NAMALWA (cell line): ENCODE measurements at places on chromosomes 4 and X.

GRCh38 chr4:33411182-33411581 is 2691.0 kb downstream of the PCDH7 start:
- no peak for DNase-seq

DNA sequence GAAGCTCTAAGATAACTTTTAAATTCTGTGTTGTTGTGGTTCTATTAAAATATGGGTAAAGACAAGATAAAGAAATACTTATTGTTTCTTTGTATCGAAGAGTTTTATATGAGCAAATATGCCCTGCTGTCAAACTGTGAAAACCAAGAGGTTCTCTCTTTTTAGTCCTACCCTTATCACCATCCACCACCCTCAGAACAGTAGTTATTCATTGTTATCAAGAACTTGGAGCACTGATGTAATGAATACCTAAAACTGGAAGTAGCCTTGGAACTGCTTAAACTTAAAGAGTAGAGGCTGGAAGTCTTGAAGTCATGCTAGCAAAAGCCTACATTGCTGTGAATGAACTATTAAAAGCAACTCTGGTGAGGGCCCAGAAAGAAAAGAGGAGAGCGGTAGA is 9.2 kb downstream of the PIR start:
- DNase-seq: no peak

DNA sequence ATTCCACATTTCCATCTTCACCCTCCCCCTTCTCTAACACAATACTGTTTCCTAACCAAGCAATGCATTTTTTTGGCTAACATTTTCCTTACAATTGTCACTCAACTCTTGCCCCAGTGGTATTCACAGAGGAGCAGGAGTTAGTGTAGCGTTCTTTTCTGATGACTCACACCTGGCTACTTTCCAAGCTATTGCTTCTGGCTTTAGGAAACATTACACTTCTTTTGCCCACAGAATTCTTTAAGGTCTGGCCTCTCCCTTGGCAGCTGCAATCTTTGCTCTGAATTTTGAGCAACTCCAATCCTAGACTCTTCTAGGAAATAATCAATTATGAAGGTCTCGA is 27.5 kb upstream of the PDGFC start:
- DNase-seq: no peak

DNA sequence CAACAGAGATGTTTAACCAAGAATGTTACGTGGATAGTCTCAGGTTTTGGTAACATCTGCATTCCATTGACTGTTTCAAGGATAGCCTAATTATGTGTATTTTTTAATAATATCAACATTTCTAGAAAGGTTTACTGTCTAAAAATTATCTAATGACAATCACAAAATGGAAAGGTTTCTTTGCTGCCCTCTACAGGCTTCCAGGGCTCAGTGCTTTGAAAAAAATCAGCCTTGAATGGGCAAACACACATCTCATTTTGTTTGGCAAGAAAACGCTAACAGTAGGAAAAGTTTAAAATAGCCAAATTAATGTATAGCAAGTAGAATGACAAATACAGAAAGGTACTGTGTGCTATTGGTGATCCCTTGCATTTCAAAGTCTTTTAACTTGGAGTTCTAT is 223.4 kb upstream of the PRPS2 start:
- peak; percentile 41 for DNase-seq

DNA sequence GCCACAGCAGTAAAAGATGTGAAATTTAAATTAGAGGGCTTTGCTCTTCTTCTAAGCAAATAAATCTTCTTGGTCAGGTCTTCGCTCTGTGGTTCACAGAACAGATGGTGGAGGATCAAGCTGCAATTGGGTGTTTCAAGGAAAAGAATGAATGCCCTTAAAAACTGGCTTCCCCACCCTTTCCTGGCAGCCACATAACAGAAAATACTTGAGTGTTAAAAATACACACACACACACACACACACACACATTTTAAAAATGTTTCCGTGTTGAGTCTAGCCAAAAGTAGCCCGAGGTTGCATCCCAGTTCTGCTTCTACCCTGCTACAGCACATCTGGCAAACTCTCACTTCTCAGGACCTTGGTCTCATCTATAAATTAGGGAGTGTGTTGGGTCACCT is 56.7 kb upstream of the FGFBP2 start:
- DNase-seq: no peak

DNA sequence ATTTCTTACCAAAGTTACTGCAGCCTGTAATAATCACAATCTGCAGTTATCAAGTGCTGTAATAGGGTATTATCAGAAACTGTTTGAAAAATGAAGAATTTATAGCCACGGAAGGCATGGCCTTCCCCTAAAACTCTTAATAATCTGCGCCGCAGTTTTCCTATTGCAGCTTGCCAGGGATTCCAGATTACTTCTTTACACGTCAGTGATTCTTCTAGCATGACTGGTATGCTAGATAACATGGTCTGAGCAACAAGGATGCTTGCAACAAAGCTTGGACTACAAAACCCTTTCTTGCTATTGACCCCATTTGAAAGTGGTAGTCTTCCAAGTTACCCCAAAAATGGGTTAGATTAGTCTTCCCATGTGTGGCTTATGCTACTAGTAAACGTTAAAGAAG is 47.2 kb upstream of the GK2 start:
- no peak for DNase-seq

DNA sequence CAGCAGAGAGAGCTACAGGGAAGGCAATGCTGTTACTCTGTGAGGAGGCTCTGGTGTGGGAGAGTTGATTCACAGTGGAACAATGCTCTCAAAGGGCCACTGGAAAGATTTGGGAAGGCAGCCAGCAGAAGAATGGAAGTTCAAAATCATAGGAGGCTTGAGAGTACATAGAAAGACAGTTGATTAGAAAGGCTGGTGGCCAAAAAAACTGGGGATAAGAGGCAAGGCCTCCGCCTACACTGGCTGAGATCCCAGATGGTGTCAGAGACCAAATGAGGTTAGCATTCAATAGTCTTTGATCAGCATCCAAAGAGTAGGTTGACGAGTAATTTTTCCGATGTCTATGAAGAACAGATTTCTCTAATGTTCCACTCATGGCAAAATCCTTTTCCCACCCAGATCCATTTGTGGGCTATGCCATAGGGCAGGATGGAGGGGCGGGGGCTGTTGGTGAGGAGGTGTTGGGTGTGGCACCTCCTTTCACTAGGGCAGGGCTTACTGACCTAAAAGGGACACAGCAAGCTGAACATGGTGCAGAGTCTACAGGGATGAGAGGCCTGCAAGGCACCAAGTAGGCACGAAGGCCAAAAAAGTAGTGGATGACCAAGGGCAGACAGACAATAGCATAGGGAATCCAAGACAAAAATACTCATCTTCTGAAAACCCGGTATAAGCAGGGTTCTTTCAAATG is 15.1 kb downstream of the TEC start:
- DNase-seq: no peak

DNA sequence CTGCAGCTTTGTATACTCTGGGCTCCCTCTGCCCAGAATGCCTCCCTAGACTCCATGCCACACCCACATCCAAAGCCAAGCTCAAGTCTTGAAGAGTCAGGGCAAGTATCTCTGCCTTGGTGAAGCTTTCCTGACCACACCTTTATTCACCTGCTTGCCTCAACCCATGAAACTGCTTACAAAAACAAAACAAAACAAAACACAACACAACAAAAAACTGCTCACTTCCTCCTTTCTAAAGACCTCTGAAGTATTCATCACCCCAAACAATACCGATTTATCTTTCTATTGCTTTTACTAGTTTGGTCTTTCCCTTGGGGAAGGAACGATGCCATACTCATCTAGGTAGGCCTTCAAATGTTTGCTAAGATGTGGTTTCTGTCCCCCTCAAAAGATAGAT is 45.0 kb downstream of the TMEM165 start:
- DNase-seq: no peak

DNA sequence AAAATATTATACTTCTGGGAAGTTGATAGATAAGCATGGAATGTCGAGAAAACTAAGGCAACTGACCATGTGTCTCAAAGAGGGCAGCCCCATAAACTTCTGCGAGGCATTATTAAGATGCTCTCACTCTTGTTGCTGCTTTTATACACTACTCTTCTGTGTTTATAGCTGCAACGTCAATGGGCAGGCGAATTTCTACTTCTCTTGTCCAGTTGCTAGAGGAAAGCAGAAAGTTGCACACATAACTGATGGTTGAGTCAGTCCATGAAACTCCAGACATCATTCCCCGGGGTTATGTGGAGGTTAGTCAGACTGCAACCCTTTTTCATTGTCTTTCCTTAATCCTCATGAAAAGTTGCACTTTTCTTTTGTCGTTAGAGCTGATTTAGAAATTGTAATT is 39.8 kb downstream of the VCX3B start:
- DNase-seq: no peak

- DNase-seq: no peak
Measured at GRCh38 chrX:49951524-49952193, 29.3 kb downstream of the CLCN5 start.

DNA sequence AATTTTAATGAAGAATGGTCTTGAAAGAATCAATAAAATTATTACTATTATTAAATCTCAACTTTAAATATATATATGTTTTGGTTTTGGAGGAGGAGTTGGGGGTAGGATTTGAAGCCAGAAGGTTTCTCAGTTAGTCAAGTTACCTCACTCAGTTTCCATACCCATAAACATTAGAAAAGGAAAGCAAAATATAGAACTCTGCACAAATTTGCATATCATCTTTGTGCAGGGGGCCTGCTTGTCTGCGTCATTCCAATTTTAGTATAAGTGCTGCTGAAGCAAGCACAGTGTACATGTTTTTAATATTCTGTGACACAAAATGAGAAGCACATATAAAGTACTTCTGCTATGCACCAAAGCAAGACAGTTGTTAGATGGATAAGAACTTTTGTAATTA is 47.5 kb upstream of the SCRG1 start:
- DNase-seq: peak; percentile 36

DNA sequence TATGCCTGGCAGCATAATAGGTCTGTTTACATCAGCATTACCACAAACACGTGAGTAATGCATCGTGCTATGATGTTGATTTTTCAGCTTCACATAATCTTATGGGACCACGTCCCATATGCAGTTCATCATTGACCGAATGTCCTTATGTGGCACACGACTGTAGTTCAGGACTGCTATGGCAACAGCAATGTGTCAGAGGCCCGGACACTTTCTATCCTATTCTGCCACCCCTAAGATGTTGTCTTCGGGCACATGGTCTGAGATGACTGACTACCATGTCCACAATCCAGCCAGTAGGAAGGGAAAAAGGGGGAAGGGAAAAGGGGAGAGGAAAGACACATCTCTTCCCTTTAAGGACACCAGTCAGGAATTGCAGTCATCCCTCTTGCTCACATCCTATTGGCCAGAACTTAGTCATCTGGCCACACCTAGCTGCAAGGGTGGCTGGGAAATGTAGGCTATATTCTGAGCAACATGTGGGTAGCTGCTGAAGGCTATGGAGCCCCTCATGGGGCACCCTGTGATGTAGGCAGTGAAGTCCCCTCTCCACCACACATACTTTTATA is 196.0 kb upstream of the RBPJ start:
- DNase-seq: peak; percentile 9

- DNase-seq: no peak
Measured at GRCh38 chrX:39502486-39502885, 595.3 kb downstream of the BCOR start.

DNA sequence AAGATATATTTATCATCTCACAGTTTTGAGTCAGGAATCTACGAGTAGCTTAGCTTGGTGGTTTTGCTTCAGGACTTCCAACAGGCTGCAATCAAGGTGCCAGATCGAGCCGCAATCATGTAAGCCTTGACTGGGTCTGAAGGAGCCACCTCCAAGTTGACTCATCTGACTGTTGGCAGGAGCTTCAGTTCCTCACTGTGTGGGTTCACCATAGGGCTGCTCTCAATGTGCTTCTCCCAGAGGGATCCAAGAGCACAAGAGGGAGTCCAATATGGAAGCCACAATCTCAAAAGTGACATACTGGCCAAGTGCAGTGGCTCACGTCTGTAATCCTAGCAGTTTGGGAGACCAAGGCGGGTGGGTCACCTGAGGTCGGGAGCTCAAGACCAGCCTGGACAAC is 26.5 kb downstream of the DCHS2 start:
- DNase-seq: no peak

- no peak for DNase-seq
Measured at GRCh38 chr4:12966726-12967125, 517.4 kb downstream of the RAB28 start.

- no peak for DNase-seq
Measured at GRCh38 chrX:52979993-52980392, 21.7 kb upstream of the FAM156A start.

DNA sequence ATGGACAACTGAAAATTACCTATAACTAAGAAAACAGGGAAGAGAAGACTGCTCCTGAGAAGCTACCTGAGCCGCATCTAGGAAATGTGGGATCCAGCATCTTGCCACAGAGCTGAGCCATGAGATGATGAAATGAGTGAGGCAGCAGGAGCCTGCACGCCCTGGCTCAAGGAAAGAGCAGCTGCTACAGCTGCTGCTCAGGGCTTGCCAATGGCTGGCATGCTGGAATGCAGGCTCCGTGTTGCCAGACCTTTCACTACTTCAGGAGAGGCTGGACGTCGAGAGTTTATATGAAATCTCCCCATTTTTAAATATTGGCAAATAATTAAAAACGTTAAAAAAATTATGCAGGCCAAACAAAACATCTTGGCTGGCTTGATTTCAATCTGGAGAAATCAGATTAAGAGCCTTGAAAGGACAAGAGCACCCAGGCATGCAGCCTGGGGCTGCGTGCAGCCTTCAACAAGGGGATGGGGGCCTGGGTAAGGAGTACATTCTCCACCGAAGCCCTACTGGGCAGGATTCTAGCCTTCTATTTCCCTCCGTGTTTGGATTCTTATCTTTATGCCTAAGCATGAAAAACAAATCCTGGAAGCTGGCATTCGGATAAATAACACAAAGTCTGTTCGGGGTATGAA is 227.6 kb downstream of the NR3C2 start:
- DNase-seq: no peak

DNA sequence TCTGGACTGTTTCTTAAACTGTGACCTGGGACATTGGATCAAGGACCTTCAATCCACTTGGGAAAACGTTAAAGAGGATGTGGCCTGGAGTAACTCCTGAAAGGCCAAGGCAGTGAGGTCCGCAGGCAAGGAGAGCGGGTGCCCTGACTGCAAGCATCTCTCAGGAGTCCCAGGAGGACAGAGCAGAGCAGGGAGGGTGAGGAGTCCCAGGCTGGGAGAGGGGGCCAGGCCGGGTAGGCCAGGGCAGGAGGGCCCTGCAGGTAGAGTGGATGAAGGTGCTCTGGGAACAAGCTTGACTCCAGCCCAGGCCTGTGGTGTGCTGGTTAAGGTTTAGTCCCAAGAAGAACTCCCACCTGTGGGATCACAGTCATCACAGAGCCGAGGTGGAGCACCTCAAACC is 13.8 kb downstream of the PNMA6E start:
- DNase-seq: no peak

GRCh38 chr4:139971111-139971510 is 182.9 kb downstream of the MAML3 start:
- no peak for DNase-seq

DNA sequence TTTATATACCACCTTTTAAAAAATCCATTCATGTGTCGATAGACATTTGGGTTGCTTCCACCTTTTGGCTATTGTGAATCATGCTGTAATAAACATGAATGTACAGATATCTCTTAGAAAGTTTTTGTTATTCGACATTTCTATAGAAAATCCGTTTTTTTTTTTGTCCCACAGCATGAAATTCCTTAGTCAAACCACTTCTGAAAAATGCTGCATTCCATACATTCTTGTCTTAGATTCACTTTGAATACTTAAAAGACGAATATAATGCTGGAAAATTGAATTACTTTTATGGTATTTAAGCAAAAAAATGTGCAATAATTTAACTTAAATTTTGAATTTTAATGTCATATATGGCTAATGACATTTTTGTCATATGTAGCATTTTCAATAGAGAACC is 1345.5 kb downstream of the TECRL start:
- DNase-seq: no peak

- no peak for DNase-seq
Measured at GRCh38 chrX:14837155-14837554, 35.7 kb downstream of the FANCB start.

- DNase-seq: no peak
Measured at GRCh38 chr4:114103908-114104307, 124.5 kb upstream of the ARSJ start.
